ENCODE measurements at places on chromosomes 11 and 22. TPM values are rescaled to one million over a fixed set of nuclear protein-coding genes. Genes with fewer than 3 reads are reported as not detected.

- DNase-seq: no peak
Measured at GRCh38 chr11:132158696-132159095, 788.3 kb downstream of the NTM start.

Gene SEPTIN3
- 0.55 TPM for total RNA-seq

- DNase-seq: no peak
Measured at GRCh38 chr11:92492372-92492771, 267.8 kb downstream of the FAT3 start.

Gene PHF21B
- total RNA-seq: not detected

Gene OVOL1
- not detected for total RNA-seq

- no peak for DNase-seq
Measured at GRCh38 chr22:30596886-30597285, 5.2 kb upstream of the PES1 start.

DNA sequence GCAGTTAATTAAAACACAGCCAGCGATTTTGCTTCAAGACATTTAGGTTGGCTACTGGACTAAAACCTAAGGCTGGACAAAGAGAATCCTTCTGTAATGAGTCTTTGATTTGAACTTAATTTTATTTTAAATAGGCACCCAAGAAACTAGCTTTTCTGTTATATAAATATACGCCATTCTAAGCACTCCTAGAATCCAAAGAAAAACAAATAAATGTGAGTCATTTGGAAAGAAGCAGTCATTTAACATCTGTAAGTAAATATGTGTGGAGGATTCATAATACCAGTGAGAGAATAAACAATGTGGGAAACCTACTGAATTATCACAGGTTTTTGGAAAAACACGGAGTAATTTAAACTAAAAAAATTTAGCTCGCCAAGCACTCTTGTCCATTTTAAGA lies 1.2 kb upstream of the TECTA start:
- no peak for DNase-seq

GRCh38 chr22:19626666-19627065 lies 87.6 kb upstream of the SEPTIN5 start:
- DNase-seq: peak; percentile 20

- no peak for DNase-seq
Measured at GRCh38 chr22:33715237-33715985, 204.9 kb downstream of the LARGE1 start.

DNA sequence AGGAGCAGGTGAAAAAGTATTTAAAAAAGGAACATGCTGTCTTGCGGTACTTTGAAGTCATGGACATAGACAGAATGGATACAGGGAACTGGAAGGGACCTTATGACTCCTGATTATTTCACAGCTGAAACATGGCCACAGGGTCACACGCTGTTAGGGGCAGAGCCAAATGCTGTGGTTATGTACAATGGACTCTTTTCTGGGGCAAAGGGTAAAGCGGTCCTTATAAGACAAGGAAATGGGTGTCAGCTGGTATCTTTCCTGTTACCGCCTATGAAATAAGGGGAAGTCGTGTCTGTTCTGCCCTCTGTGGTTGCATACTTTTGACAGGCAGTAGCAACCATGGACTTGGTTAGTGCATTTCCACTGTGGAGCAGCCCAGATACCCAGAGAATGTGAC lies 12.8 kb upstream of the ST14 start:
- peak; percentile 20 for DNase-seq

DNA sequence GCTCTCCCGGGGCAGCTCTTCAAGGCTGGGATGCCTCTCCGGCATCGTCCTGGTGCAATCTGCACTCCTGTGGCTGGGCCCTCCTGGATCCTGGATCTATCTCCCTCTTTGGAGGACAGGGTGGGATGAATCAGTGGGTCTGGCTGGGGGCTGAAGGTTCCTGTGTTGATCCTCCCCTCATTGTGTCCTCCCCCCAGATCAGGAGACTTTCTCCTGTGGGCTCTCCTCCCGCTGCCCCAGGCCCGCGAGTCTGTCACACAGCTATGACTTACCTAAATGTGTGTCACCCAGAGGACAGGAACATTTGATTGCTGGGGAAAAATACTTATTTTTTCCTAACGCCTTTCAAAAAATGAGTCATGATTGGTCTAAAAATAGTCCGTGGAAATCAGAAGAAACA lies 106.8 kb upstream of the NECTIN1 start:
- no peak for DNase-seq

DNA sequence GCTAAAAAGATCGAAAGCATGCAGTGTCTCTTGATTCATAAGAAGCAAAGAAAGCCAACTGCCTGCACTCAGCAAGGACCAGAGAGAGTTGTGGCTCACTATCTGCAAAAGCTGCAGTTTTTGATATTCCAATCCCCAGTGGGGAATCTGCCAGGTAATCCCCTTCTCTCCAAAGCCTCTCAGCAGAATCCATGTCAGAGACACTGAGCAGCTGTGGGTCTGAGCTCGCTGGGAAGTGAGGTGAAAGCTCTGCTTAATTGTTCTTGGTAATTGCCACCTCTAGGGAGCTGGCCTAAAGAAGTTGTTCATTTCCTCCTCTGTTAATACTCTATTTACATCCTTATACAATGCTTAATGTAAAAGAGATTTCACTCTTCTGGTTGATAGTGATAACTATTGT lies 261.3 kb upstream of the LRRC4C start:
- no peak for DNase-seq

GRCh38 chr22:37609240-37610152 lies 862 bp downstream of the GGA1 start:
- DNase-seq: no peak

DNA sequence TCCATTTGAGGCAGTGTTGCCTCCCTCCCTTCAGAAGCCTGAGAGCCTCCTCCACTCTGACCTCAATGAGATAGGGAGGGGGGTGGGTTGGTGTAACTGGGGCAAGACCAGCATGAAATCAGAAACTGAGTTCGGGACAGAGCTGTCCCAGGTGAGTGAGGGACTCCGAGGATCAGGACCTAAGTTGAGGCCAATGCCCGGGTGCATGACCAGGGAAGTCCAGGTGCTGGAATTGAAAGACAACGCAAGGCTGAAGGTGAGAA lies 40.8 kb upstream of the ZBED5 start:
- DNase-seq: no peak

GRCh38 chr11:100849901-100850235 lies 162.8 kb downstream of the ARHGAP42 start:
- no peak for DNase-seq

- peak; percentile 14 for DNase-seq
Measured at GRCh38 chr11:69866648-69867047, 47.4 kb upstream of the FGF3 start.

GRCh38 chr11:6438979-6439571 lies 1.7 kb downstream of the HPX start:
- peak; percentile 9 for DNase-seq

Gene SLC5A12
- not detected for total RNA-seq

GRCh38 chr22:29386708-29387107 lies 1.7 kb downstream of the AP1B1 start:
- DNase-seq: no peak

DNA sequence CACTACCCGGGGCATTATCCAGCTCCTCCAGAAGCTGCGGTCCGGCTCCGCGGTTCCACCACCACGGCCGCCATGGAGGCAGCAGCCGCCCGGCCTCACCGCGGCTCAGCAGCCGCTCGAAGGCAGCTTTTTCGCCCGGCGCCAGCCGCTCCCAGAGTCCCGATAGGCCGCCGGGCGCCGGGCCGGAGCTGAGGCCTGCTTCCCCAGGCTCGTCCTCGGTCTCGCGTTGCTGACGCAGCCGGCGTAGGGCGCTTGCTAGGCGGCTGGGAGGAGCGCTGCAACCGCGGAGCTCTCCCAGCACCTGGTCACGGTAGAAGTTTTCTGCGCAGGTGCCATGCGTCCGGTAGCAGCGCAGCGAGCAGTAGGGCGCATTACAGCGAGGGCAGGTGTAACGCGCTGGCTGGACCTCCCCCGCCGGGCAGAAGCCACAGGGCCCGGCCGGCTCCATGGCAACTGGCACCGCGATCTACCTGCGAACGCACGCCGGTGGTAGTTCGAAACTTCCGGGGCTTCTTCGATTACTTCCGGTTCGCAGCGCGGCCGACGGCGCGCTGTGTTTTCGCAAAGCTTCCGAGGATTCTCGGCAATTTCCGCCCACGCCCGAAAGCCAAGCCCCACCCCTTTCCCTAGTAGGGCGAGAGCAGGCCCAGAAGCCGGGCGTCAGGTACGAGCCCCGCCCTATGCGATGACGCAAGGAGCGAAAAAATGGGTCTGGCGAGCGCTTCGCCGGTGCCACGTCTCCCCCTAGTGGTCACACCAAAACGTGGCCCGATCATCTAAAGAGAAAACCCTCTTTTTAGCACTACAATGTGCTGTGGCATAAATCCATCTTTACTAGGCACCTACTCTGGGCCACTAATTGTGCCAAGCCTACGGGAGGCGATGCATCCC lies at the start of gene ZNHIT2:
Gene ZNHIT2, minus strand, starts transcription at position 496 of the 891 bp plus-strand sequence. Its CDS starts 48 bp downstream, at position 448.
- peak; percentile 100 for DNase-seq

GRCh38 chr22:21779444-21779843 lies 43.9 kb upstream of the YPEL1 start:
- DNase-seq: no peak

DNA sequence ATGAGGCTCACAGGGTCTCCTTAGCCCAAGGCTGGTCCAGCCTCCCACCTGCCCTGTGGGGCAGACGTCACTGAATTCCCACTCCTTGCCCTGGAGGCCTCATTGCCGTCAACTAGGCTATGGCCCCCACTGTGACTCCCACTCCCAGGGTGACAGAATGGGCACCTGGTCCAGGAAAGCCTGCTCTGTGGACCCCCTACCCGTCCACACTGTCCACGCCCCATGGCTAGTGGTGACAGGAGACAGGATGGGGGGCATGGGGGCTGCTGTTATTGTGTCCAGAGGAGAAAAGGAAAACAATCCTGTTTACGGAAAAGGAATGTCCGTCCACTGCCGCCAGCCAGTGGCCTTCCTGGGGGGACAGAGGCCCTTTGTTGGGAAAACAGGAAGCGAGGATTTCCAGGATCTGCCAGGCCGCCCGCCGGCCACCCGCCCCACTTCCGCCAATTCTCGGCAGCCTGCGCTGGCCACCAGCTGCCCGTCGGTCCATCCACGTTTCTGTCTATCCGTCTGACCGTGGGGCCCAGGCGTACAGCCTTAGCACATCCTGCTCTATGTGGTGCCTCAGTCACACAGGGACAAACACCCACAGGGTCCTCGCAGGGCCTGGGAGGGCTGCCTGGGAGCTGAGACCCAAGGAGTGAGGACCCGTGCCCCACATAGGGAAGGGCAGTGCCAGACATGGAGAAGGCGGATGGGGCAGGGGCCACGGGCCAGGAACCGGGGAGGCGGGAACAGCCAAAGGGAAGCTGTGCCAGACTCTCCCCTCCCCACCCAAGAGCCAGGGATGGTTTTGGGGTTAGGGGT lies 19.5 kb downstream of the CRELD2 start:
- DNase-seq: no peak

Gene MS4A4A
- 115 TPM for total RNA-seq

Gene TECTA
- total RNA-seq: 0.84 TPM

Gene PTPN5
- total RNA-seq: 1.1 TPM

DNA sequence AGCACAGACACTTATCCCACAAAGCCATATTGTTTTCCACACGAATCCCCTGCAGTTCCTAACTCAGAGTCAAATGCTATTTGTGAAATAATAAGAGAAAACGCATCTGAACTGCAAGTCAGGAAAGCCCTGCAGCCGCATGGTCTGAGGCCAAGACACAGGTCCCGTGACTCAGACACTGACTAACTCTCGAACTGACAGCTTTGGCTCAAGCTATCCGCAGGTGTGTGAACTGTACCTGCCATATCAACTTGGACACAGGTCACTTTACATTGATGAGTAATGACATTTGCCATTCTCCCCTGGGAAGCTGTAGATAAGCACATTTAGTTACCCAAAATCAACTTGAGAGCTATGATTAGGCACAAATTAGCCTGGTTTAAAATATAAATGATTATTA lies 34.9 kb upstream of the NFRKB start:
- no peak for DNase-seq

Gene GTSE1
- 0.39 TPM for total RNA-seq

DNA sequence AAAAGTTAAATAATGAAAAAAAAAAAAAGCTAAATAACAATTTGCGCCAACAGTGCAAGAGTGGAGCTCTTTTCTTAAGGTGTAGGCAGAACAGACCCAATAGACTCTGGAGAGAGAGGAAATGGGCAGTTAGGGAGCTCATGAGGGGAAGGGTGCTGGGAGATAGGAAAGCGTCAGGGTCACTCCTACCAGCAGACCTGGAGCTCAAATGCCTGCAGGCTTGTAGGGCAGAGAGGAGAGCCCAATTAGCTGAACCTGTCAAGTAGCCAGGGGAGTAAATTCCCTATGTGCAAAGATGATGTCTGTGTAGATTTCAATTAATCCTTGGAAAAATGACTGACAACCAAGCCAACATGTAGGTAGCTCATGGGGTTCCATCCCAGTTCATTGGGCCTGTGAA lies 73.0 kb downstream of the RAB30 start:
- DNase-seq: no peak

Measured in mesenteric fat pad (tissue), 1 donor.